ENCODE measurements at places on chromosomes 12 and 14.

DNA sequence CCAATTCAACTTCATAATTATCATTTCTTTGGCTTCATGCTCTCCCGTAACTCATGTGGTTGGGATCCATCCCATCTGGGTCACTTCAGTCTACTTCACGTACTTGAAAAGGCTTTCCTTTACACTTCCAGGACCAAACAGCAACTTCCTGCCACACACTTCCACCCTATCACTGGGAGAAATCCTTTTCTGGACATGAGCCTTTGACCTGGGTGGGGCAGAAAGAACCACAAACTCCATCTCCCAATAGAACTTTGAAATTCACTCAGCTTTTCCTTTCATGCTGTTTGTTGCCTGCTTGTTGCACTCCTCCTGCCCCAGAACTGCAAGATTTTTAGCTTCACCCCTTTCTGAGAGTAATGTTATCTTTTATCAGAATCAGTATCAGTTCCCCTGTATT is 18.4 kb upstream of the GALNT16 start:
- no peak for DNase-seq

- no peak for DNase-seq
These were observed 12.4 kb downstream of the RAP1B start for GRCh38 chr12:68623059-68623458.

- no peak for DNase-seq
These were observed 23.5 kb downstream of the P2RX2 start for GRCh38 chr12:132641811-132642650.

DNA sequence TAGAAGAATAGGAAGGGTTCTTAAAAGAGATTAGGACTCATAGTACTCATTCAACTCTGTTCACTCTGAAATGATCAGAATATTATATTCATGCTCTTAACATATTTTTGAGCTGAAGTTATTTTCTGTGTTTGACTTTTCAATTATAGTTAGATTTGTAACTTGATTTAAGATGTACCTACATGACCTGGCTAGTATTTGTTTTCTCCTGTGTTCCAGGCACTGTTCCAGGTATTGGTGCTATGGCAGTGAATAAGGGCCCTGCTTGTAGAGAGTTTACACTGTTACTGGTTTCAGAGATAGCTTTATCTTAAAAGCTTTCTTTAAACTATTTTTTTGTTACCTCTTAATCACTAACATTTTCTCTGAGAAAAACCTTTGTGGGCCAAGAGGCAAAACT is 19.1 kb upstream of the SLC17A8 start:
- no peak for DNase-seq
